Activated CD4-positive, alpha-beta T cell treated with anti-CD3 and anti-CD28 coated beads, Interleukin-2, amount 50 U/mL, for 24 hours (primary cell): ENCODE measurements at places on chromosomes 11 and 22.

GRCh38 chr11:75547617-75548058, 14.4 kb upstream of the SERPINH1 start:
- no peak for DNase-seq

- no peak for DNase-seq
These were observed 8.8 kb downstream of the TXN2 start for GRCh38 chr22:36472689-36473088.

DNA sequence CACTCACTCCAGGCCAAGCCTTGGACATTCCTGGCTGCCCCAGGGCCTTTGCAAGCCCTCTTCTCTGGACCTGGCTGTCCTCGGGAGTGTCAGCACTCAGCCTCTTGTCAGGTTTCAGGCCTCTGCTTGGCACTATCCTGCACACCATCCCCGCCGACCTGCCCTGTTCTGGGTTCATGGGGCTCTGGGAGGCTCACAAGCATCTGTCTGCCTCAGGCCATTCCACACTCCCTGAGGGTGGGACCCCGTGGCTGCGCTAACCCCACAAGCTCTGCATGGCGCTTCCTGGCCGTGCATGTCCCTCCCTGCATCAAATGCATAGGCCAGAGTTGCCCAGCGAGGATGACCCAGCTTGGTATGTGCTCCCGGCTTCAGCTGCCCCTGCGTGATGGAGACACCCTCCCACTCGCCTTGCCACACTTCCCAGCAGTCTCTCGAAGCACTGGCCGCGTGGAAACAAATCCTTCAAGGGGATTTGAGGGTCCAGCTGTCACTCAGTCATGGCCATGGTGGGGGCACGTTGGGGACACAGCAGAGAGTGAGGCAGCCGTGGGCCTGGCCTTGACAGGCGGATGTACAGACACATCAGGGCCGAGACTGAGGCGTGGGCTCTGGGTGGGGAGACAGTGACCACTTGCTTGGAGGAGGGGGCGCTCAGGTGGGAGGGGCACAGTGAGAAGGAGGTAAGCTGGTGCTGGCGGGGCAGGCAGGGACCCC, 87.3 kb downstream of the KCNQ1 start:
- no peak for DNase-seq

DNA sequence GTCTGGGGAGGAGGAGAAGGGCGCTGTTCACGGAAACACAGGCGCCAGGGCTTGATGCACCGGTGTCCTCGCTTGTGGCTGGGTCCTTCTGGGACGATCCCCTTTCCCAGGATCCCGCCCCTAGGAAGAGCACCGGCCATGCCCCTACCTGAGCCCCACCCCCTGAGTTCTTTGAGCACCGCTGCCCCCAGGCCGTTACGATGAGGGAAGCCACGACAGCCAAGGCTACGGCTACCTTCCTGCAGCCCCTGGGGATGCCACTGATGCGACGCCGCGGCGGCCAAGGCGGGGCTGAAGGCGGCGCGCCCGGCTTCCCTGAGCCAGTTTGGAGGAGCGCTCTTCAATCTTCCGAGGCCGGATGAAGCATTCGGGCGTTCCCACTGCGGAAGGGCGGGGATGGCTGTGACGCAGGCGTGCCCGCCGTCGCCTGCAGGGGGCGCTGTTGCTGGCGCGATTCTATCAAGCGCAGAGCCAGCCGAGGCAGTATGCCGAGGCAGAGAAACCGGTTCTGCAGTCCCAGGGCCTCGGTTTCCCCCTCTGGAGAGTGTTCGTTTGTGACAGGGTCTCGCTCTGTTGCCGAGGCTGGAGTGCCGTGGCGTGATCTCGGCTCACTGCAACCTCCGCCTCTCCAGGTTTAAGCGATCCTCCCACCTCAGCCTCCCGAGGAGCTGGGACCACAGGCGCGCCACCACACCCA, 9.7 kb upstream of the NEFH start:
- peak; percentile 49 for DNase-seq
